Stimulated activated CD4-positive, alpha-beta T cell treated with anti-CD3 and anti-CD28 coated beads, Interleukin-1b, Interleukin-23, amount 100 ng/mL, for 1 hour (primary cell): ENCODE measurements at places on chromosomes 4 and X.

GRCh38 chrX:119784747-119785446 is 6.5 kb downstream of the RPL39 start:
- DNase-seq, result no peak

- no peak for DNase-seq
Observed at GRCh38 chr4:157222771-157223160, 2.2 kb downstream of the GRIA2 start.

DNA sequence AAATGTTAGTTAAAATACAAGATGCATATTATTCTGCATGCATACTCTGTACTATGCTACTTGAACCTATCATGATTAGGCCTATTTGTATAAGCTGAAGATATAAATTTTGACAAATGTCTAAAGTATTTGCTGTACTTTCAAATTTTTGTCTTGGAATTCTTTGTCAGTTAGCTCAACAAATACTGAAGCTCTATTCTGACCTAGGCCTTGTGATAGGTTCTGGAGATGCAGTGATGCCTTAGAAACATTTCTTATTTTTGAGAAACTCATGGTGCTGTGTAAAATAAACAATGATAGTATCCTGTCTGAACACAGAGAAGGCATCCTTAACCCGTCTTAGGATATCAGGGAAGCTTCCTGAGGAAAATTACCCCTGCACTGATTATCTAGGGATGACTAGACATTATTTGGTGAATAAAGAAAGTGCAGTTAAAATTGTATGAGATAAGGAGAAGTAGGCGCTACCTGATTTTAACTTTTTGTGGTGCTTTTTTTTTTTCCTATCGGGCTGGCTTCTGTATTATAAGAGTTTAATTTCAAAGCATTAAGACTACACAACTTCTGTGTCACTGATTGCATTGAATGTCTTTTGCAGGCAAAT is 43.4 kb downstream of the MOB1B start:
- DNase-seq, result no peak

GRCh38 chr4:5809216-5809776 is 83.6 kb downstream of the CRMP1 start:
- DNase-seq, result no peak

DNA sequence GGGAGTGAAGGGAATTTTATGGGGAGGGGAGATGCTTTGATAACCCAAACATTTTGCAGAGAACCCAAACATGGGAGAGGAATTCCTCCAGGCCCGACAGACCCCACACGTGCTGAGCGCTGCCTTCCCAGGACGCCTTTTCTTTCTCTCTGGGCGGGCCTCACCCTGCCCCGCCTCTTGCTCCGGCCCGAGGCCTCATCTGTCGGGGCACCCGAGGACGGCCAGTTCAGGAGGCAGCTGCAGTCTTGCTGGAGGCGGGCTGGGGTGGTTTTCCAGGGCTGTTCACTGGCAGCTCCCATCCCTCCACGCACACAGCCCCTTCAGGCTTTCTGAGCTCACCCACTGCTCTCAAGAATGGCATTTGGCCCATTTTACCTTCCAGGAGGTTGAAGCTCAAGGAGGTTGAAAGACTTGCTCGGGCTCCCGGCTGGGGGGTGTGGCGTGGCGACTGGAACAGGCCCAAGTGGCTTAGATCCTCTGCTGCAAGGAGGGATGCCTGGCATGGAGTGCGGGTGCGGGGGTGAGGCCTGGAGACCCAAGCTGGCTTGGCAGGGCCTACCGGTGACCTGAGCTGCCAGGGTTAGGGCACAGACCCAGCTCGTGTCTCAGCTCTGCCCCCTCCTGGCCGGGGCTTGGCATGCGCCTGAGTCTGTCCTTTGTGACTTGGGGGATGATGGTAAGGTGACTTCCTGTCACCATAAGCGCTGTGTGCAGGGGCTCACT is 99.2 kb downstream of the PSAPL1 start:
- no peak for DNase-seq

- no peak for DNase-seq
Observed at GRCh38 chrX:10615931-10616774, 4.2 kb downstream of the MID1 start.

GRCh38 chr4:3037957-3038461 is 36.3 kb downstream of the HTT-AS start:
- no peak for DNase-seq

- no peak for DNase-seq
Observed at GRCh38 chr4:183878251-183878970, 26.7 kb upstream of the STOX2 start.

DNA sequence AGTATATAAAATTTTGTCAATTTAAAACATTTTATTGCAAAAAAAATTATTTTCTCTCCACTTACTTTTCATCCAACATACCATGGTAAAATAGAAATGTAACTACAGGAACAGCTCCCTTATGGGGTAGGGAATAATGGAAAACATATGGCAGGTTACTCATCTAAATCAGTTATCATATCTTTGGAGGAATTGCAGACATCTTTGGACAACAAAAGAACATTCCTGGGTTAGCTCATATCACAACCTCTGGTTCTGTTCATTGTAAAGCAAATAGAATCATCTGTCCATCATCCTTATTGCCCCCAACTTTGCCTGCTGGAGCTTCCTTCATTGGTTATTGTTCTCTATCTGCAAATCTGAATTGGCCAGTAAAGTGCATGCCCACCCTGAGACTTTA is 387.5 kb upstream of the GRID2 start:
- no peak for DNase-seq

GRCh38 chr4:77248805-77249204 is 91.8 kb downstream of the CCNG2 start:
- DNase-seq, result no peak

GRCh38 chr4:24858550-24858949 is 54.3 kb downstream of the CCDC149 start:
- no peak for DNase-seq

GRCh38 chr4:165379678-165380064 is 863 bp downstream of the CPE start:
- DNase-seq, result no peak
